Fibroblast of skin of left biceps (primary cell): ENCODE measurements at places on chromosomes 2 and 18.

GRCh38 chr2:173021939-173022371 lies 53.7 kb upstream of the MAP3K20 start:
- no peak for DNase-seq

GRCh38 chr2:186560254-186560653 lies 29.6 kb upstream of the ITGAV start:
- DNase-seq = no peak

DNA sequence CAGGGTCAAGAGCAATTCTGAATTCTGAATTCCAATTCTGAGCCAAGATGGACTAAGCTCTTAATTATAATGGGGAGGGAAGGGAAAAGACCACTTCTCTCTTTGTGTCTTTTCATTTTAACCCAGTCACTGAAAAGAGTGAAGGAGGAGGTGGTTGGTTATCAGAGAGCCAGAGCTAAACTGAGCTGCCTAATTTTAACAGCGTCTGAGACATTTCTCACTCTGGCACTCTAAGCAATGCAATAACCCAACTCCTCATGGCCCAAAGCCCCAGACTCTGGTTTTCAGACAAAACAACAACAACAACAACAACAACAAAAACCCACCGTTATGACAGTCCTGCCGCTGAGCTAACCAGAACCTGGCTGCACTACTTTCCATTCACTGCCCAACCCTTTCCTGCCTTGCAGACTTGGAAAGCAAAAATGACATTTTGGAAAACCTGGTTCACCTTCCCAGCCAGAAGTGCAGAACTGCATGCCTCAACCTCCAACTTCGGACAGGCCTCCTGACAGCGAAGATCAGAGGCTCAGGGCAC lies 1.0 kb downstream of the CHST10 start:
- DNase-seq = no peak

DNA sequence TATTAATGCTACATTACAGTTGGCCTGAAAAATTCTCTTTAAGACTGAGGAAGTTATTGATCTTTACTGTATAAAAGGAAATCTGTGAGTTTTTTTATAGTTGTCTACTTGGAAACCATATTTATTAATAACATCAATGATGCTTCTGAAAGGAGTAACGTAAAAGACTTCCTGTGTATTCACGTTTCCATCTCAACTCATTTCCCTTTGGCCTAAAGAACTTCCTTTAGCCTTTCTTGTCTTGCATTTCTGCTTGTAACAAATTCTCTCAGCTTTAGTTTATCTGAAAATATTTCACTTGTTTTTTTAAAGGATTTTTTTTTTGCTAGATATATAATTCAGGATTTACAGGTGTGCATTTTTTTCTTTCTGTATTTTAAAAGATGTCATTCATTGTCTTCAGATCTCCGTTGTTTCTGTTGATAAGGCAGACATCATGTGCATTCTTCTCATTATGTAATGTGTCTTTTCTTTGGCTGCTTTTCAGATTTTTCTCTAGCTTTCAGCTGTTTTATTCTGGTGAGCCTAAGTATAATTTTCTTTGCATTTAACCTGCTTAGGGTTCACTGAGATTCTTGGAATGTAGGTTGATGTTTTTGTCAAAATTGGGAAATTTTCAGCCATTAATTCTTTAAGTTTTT lies 159.0 kb upstream of the DAPL1 start:
- no peak for DNase-seq

- DNase-seq = no peak
Observed at GRCh38 chr18:59631583-59632181, 65.5 kb downstream of the CCBE1 start.

DNA sequence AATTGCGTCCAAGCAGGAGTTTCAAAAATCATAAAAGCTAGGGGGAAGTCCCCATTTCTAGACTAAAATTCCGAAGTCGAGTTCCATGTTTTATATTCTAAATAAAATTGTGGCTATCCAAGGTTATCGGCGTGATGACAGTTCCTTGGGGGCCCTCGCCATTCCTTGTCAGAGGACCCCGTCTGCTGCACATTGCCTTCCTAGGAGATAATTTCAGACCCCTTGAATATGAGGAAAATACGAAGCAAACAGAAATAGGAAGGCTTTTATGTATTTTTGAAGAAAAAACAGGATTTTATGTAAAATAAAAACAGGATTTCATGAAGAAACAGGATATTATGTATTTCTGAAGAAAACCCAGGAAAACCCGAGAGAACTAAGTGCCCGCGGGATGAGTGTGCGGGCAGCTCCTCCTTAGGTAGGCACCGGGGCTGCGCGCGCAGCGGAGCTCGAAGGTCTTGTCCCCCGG lies 465 bp upstream of the PLEKHA3 start:
- no peak for DNase-seq

- DNase-seq = no peak
Observed at GRCh38 chr2:43486603-43487002, 109.2 kb downstream of the THADA start.

GRCh38 chr2:175844169-175844568 lies 157.9 kb downstream of the LNPK start:
- DNase-seq = peak; percentile 33

- no peak for DNase-seq
Observed at GRCh38 chr18:63409301-63409700, 13.0 kb downstream of the VPS4B start.

DNA sequence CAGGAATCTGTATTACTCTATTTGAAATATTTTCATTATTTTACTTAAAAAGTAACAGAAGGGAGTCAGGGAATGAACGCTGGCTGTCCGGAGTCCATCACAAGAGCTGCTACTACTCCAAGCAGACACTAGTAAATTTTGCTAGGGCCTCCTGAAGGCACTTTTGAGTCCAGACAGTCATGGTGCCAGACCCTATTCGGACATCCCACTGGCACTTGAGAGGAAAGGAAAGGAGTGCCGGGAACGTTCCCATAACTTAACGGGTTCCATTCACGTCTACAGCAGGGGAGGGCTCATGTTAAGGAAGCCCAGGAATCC lies 563 bp upstream of the GMCL1 start:
- no peak for DNase-seq

DNA sequence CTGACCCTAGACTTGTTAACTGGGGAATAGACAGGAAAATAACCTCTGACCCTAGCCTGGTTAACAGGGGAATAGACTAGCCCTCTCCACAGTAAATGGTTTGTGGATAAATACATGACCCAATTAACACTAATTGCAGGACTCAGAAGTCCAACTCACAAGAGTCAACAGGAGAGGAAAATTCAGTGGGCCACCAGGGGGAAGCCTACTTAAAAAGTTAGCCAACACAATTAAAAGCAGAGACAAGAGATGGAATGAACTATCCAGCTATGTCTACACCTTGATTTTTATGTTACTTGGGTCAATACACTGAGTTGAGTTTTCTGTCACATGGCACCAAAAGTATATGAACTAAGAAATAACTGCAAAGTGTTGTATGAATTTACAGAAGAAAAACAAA lies 158.8 kb upstream of the SLC39A10 start:
- no peak for DNase-seq

DNA sequence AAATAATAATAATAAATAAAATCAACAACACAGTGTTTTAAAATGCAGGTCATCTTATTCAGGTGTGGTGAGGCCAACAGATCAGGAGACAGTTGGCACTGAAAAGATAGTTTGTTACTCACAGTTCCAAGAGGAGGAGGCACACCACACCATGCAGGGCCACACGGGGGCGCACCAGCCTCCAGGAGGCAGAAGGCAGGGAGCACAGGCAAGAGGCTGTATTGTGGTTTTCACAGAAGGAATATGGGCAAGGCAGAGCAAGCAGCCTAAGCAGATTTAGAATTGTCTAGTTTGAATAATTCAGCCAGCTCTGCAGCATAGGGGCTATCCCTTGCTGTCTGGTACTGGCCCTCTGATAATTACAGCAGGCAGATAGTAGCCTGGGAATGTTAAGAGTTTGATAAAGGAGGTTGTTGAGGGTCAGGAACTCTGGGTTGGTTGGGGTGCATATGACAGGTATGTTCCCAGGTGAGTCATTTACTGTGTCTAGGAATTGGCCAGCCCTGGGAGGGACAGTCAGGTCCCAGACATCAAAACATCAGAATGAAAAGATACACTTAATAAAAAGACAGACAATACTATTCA lies 31.3 kb downstream of the KIAA2012 start:
- DNase-seq = no peak

GRCh38 chr18:29531746-29532145 lies 1354.8 kb upstream of the CDH2 start:
- DNase-seq = no peak

DNA sequence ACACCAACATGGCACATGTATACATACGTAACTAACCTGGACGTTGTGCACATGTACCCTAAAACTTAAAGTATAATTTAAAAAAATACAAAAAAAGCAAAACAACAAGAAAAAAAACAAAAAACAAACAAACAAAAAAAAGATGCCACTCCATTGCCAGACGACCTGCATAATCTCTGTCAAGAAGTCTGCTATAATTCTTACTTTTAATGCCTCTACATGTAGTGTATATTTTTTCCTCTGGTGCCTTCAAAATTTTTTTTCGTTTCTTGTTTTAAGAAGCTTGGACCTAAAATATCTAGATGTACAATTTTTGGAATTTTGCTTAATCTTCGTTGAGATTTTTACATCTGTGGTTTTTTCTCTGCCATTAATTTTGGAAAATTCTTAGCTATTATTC lies 235.6 kb upstream of the ZNF521 start:
- no peak for DNase-seq

DNA sequence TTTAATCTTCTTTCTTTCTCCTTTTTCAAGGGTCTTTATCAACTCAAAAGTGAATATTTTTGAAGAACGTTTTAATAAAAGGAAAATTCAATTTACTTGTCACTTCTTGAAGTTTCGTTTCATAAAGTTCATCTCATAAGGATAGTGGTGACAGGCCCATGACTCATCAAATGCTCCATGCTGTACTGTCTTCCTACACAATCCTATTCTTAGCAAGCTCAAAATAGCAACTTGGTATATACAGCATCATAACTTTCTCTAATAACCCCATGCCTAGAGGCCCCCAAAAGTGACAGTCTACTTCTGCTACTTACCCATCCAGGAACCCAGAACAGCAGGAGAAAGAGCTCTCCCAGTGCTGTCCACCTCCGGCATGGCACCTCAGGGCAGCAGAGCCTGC lies 7.7 kb downstream of the FBXO15 start:
- peak; percentile 18 for DNase-seq

GRCh38 chr2:159788253-159788652 lies 9.8 kb downstream of the CD302 start:
- no peak for DNase-seq

GRCh38 chr18:70469916-70470315 lies 181.1 kb downstream of the SOCS6 start:
- no peak for DNase-seq

DNA sequence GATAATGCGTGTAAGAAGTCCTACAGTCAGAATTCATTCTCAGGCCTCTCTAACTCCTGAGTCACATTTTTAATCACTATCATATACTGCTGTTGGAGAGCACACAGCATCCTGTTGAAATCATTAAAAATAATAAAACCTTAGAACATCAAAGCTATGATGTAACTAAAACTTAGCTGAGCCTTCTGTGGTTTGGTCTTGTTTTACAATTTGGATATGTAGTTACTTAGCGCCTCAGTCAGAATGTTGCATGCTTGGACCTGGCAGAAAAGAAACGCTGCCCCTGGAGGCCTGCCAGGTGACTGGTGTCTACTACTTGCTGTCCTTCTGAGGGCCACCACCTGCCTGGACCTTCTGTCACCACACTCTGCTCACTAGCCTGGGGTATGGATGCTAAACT lies 261.1 kb upstream of the RASGRP3 start:
- peak; percentile 84 for DNase-seq

DNA sequence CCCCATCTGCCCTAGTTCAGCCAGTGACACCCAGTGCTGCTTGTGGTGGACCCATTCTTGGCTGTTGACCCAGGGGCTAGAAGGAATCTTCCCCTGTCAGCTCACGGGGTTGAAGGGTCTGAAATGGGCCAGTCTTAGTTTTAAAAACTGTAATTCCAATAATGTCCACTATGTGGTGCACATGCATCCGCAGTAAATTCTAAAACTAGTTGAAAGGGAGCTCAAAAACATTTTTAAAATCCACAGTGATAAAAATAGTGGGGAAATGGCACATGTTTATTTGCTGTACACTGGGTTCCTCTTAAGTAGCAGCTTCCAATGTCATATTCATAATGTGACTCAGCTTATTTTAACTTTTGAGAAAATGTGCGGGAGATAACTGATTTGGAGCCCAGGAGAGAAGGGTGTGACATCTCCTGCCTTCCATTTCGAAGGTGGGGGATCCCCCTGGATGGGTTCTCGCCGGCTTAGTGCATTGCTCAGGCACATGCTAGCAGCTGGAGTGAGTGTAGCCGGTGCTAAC lies 32.8 kb downstream of the GRHL1 start:
- no peak for DNase-seq

- DNase-seq = no peak
Observed at GRCh38 chr18:32326450-32327308, 136.8 kb downstream of the MEP1B start.

DNA sequence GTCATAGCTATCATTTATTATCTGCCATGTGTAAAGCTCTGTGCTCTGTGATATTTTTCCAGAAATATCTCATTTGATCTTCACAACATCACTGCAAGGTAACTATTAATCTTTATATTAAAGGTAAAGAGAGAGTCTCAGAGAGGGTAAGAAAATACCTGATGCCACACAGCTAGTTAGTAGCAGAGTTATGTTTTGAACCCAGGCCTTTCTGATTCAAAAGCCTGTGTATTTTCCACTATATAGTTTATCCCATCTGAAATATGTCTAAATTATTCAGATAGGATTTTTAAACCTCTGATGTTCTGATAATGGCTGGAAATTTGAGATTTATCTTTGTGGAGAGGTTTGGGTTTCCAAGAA lies 10.1 kb downstream of the INPP1 start:
- DNase-seq = no peak

DNA sequence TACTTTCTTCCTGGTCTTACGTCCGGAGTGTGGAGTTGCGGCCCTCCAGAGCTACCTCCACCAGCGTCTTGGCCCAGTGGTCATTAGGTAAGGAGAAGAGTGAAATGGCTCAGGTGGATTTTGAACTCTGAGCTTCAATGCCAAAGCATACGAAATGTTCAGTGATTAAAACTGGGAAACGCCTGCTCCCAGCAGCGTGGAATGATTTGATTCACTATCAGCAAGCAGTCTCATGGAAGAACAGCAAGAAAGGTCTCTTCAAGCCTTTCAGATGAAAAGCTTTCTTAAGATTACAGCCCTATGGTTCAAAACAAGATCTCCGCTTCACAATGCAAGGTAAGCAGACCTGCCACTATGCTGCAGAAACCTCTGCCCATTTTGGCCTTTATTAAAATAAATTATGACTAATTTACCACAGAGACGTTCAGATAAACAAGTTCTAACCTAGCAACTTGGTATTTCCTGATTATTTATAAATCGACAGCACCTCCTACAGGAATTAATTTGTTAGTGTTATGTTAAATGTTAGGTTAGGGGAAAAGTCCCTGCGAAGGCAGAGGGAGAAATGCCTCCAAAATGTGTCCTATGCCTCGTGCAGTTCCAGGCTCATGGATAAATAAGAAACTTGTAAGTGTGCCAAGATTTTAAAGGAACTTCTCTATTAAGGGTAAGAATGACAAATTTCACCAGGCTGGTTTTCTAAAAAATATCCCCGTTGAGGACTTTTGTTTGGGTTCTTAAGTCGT lies 10.1 kb downstream of the SP9 start:
- no peak for DNase-seq
